NCI-H1417 treated with DMSO at 0.1 percent for 48 hours (cell line): ENCODE measurements at places on chromosomes 12 and 14.

DNA sequence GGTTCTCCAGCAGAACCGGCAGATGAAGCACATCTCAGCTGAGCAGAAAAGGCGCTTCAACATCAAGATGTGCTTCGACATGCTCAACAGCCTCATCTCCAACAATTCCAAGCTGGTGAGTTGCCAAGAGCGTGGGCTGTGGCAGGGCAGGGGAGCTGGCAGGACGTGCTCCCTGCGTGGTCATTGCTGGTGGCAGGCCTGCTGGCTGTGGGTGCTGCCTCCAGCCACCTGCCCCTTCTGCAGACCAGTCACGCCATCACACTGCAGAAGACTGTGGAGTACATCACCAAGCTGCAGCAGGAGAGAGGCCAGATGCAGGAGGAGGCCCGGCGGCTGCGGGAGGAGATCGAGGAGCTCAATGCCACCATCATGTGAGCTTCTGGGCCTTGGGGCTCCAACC, 35.8 kb downstream of the IL31 start:
- DNase-seq: no peak

DNA sequence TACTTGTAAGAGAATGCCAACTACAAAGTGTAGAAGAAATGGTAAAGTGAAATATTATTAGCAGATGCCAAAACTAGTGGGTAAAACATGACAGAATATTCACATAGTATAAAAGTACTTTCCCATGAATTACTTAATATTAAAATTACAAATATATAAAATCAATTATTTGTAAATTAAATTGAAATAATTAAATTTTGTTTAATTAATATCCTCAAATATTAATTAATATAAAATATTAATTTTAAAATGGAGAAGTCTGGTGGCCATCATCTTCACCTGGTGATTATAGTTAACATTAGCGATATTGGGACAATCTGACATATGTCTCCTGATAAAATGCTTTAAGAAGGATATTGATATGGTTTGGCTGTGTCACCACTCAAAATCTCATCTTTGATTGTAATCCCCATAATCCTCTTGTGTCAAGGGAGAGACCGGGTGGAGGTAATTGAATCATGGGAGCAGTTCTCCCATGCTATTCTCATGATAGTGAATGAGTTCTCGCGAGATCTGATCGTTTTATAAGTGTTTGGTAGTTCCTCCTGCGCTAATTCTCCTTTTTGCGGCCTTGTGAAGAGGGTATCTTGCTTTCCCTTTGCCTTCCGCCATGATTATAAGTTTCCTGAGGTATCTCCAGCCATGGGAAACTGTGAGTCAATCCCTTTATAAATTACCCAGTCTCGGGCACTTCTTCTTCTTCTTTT, 55.0 kb upstream of the SGPP1 start:
- DNase-seq: no peak

- DNase-seq: no peak
Observed at GRCh38 chr12:110005319-110005973, 6.2 kb downstream of the ANKRD13A start.

- no peak for DNase-seq
Observed at GRCh38 chr12:26195641-26196420, 458 bp downstream of the SSPN start.

- no peak for DNase-seq
Observed at GRCh38 chr12:128792881-128793280, 30.9 kb downstream of the SLC15A4 start.

DNA sequence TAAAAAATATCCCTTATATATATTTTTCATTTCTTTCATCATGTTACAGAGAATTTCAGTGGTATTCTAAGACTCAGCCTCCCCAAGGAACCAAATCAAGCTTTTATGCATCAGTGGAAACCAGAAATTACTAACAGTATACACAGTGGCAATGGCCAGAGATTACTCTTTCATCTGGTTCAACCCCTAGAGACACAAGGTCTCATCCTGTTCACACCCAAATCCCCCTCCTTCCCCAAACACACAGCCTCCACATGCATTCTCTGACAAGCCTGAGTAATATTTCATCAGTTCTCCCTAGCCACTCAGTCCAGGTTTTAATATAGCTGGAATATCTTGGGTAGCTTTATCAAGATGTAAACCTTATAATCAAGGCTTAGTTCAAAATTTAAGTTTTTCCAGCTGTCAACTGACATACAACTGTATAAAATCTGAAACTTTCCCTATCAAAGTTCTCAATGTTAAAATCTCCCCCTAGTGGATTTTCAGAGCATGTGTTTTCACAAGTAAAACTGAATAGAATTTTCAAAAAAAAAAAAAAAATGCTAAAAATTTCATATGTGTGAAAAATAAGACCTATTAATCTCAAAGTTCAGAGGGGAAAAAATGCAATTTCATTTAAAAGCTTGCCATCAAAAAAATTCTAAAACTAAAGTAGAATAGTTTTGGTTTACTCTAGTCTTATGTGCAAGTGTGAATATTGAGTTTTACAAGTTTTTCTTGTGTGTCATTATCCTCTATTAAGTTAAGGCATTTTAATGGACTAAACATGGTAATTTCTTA, 10.5 kb upstream of the SSTR1 start:
- no peak for DNase-seq

GRCh38 chr12:78018171-78018910, 187.6 kb downstream of the NAV3 start:
- DNase-seq: no peak

DNA sequence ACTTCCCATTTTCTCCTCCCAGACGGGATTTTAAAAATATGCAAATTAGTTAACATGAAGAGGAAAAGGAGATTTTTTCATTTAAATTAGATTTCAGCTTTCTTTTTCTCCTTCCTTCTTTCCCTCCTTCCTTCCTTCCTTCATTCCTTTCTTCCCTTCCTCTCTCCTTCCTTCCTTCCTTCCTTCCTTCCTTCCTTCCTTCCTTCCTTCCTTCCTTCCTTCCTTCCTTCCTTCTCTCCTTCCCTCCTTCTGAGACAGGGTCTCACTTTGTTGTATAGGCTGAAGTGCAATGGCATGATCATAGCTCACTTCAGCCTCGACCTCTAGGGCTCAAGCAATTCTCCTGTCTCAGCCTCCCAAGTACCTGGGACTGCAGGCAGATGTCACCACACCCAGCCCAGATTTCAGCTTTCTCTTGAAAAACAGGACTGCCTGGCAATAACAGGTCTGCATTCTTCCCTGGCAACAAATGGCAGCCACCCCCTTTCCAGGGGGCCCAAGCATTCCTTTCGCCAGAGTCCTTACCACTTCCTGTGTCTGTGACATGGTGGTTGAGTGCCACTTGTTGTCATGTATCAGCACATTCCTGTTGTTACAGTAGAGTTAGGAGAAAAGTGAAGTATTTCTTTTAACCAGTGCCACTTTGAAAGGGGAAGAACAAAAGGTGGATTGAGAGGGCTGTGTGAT, 119.1 kb downstream of the PTPN11 start:
- no peak for DNase-seq

GRCh38 chr12:4505376-4505986, 33.2 kb upstream of the RAD51AP1 start:
- DNase-seq: no peak

DNA sequence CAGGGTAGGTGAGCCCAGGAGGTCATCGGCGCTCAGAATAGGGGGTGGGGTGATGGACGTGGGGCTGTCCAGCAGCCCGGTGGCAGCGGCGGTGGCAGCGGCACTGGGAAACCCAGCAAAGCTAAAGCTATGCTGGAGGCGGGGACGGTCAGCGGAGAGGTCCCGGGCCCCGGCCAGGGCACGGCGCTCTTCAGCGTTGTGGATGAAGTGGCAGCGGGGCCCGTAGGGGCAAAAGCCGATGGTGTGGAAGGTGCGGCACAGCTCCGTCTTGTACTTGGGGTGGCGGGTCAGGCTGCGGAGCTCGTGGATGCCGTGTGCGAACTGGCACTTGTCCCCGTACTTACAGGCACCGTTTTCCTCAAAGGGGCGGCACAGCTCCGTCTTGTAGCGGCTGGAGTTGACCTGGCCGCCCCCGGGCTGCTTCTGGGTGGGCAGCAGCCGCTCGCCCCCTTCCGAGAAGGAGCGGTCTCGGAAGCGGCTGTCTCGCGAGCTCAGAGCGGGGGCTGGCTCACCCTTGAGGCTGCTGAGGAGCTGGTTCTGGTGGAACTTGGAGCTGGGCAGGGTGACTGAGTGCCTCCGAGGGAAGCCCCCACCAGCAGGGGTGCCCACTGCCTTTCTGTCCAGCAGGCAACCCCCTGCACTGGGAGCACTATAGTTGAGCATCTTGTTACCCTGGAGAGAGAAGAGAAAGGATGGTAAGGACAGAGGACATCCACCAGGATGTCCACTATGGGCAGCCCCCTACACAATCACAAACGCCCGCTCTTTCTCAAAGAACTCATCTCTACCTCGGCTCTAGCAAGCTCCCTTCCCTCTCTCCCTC, 2.8 kb downstream of the ZFP36L1 start:
- DNase-seq: no peak

- no peak for DNase-seq
Observed at GRCh38 chr12:12486661-12487240, 75.9 kb downstream of the DUSP16 start.

- peak; percentile 98 for DNase-seq
Observed at GRCh38 chr14:76919431-76920330, 93.5 kb downstream of the LRRC74A start.

DNA sequence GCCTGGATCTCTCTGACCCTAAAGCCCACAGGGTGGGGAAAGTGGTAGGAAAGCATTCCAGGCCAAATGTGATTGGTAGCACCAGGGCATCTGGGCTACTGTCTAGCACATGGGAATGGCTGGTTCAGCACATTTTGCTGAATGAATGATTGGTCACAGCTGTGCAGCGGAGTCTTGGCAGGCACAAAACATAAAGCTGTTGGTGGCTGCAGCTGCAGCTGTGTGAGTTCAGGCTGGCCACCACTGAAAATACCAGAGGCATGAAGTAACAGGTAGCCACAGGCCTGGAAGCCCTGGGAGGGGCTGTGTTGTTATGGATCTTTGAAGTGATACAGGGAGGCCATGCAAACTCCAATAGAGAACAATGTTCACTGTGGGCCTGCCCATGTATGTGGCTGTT, 72.7 kb downstream of the MYRFL start:
- no peak for DNase-seq

DNA sequence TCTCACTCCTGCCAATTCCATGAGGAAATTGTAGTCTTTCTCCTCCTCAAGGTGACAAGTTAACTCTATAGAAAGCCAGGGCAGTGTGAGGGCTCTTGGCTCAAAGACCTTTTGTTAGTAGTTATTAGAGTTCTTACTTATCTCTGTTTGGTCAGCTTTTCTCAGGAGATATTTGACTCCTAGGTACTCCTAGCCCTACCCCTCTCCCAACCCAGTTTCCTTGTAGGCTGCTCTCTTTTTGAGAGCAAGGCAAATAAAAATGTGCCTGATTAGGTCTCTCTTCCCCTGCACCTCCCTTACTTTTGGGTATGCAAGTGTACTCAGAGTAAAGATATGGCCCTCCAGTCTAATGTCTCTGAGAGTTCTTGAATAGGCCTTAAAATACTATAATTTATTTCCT, 23.8 kb downstream of the BTG1 start:
- no peak for DNase-seq

GRCh38 chr12:130919086-130919485, 34.6 kb upstream of the ADGRD1 start:
- no peak for DNase-seq

GRCh38 chr12:40999210-40999609, 188.9 kb upstream of the PDZRN4 start:
- DNase-seq: no peak

DNA sequence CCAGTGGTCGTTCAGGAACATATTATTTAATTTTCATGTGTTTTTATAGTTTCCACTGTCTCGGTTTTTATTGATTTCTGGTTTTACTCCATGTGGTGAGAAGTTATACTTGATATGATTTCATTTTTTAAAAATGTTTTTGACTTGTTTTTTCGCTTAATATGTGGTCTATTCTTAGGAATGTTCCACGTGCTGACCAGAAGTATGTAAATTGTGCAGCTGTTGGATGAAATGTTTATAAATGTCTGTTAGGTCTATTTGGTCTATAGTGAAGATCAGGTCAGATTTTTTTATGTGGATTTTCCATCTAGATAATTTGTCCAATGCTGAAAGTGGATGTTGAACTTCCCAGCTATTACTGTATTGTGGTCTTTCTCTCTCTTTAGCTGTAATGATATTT, 433.8 kb upstream of the MIS18BP1 start:
- DNase-seq: no peak

GRCh38 chr14:54312166-54312801, 84.5 kb upstream of the CDKN3 start:
- no peak for DNase-seq

GRCh38 chr12:28135801-28136439, 54.3 kb upstream of the CCDC91 start:
- DNase-seq: no peak

DNA sequence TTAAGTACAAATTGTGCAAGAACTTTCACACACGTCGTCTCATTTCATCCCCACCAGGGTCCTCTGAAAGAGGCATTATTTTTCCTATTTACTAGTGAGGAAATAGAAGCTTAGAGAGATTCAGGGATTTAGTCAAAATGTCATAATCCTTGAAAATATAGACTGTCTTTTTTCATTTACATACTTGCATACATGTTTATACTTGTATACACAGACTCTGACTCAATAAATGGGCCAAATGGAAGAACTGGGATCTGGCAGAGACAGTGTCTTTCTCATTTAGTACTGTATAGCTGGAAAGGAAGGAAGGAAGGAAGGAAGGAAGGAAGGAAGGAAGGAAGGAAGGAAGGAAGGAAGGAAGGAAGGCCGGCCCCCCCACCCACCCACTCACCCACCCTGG, 357.7 kb upstream of the SOX5 start:
- no peak for DNase-seq
